ENCODE measurements at places on chromosomes 5 and 9.
A peak's percentile ranks its signal among the peaks of the same experiment; 100 is the strongest.

GRCh38 chr5:107149243-107150005 is 521.3 kb downstream of the EFNA5 start:
- DNase-seq = peak; percentile 58

- no peak for DNase-seq
Observed at GRCh38 chr5:157390133-157390532, 69.9 kb upstream of the NIPAL4 start.

GRCh38 chr9:115972843-115973595 is 180.6 kb upstream of the PAPPA start:
- no peak for DNase-seq

DNA sequence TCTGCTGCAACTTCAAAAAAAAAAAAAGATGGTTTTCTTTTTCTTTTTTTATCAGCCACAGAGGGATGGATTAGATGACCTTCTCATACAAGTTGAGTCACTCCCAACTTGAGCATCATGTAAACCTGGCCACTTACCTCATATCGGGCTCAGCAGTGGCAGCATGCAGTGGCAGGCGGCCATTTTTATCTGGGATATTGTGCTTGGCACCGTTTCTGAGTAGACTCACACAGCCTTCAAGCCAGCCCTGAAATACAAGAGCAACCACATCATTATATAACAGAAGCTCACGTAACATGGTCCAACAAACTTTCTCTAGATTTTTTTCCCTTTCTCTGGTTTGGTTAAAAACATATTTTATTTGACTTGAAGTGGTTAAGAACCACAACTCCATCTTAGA is 62.6 kb downstream of the ANKRD55 start:
- no peak for DNase-seq

- peak; percentile 38 for DNase-seq
Observed at GRCh38 chr9:136728548-136729123, 14.1 kb downstream of the LCN10 start.

GRCh38 chr9:72952381-72952690 is 517 bp downstream of the ALDH1A1 start:
- no peak for DNase-seq

DNA sequence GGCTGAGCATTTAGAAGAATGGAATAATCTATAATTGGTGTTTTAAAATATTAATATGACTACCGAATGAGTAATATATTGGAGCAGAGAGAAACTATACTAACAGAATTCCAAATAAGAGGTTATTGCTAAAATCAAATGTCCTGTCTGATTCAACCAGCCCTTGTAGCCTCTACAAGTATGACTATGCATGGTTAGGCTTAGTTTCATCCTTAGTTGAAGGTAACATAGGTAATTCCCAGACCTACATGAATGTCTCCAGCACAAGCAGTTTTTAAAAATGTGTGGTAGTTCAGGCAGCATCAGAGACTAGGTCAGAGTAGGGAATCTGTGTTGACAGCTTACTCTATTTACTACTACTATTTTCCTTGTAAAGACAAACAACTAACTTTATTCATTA is 51.7 kb upstream of the SLC27A6 start:
- DNase-seq = peak; percentile 32

DNA sequence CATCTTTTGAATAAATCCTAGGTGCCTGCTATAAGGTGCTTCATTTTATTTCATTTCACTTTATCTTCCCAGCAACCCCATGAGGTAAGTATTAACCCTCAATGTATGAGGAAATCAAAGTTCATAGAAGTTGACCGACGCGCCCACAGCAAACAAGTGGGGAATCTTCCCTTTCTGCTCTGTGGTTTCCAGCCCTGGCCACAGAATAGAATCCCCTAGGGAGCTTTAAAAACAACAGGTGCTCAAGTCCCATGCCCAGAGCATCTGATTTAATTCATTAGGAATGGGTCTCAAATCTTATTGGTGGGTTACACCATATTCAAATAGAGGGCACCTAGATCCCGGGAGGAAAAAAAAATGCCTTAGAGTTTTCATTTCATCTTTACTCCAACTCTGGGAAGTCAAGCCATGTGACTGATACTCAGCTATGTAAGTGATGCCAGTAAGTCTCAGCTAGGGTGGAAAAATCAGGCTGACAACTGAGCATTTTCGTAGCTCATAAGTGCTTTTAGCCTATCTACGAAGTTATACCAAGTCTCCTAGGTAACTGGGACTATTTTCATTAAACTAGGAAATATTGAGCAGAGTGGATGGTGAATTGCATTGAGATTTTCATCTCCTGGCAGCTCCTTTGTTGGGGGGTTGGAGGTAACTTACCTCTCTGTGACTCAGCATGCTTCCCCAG is 353.4 kb upstream of the SLC30A5 start:
- peak; percentile 68 for DNase-seq

DNA sequence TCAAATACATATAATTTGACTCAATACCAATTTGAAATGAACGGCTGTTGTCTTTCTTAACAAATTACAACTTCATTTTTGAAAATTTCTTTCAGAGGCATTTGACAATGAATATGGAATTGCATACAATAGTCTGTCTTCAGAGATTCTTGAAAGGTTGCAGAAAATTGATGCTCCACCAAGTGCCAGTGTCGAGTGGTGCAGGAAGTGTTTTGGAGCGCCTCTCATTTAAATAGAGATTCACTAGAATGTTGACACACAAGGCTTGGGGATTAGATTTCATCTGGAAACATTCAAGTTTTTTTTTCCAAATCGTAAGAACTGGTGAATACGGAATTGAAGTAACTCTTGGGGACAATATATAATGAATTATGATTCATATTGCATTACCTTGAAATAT is 8.1 kb downstream of the RPS6 start:
- DNase-seq = no peak

- DNase-seq = no peak
Observed at GRCh38 chr9:32456564-32456963, 69.4 kb downstream of the RIGI start.

DNA sequence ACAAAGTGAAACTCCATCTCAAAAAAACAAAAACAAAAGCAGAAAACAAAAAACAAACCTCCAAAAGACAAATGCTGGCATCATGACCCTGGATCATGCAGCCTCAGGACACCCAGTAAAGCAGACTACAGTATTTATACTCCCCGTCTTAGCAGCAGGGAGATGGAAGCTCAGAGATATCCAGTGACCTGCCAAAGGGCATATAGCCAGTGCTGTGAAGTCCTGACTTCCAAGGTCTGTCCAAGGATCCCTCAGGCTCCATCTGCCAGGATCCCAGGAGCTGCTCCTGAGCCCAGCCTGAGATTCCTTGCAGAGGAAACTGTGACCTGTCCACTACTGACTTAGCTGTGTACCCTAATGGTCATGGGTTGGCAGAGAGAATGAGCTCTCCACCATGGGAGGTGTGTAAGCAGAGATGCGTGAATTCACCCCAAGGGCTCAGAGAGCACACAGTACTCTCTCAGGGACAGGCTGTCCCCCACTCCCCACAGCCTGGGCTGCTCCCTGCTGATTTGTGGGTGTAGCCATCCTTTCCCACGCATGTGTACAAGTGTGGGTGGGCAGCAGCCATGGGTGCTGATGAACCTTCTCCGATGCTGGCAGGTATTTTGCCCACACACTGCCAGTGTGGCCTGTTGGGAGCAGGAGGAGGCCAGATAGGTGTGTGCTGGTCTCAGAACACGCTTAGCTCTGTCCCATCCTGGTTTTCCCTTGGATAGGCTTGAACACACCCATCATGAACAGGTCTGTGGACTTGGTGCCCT is 2.1 kb upstream of the WNK2 start:
- DNase-seq = no peak

- no peak for DNase-seq
Observed at GRCh38 chr5:17714186-17714585, 79.9 kb downstream of the TAF11L14 start.

GRCh38 chr5:150116667-150117400 is 30.5 kb upstream of the CSF1R start:
- DNase-seq = no peak

DNA sequence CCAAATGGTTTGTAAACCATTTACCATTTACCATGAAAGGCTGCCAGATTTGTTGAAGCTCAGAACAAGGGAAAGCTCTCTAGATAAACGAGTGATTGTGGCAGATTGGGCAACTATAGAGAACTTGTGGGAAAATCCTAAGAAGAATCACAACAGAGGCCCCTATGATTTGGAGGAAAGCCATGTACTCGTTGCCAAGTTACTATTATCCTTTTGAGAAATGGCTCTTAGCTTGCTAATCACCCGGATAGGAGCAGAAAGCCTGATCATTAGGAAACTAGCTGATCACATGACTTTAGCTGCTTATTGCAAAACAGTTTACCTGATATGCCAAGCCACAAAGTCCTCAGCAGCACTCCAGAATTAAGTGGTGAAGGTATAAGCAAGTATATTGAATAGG is 23.5 kb upstream of the ATG10 start:
- DNase-seq = no peak

DNA sequence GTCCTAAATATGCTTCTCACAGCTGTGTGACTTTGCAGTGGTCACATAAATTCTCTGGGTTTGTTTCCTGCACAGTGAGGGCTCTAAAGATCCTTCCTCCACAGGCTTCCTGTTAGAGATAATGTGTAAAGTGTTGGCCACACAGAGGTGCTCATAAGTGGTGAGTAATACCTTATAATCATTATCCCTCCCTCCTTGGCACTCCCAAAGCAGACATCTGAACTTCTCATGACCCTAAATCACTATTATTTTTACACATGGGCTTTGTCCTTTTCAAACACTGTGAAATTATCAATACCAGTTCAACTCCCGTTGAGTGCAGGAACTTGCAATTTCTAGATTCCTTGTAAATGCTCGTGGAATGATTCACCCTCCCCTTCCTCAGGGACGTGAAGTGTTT is 100.2 kb downstream of the BRINP1 start:
- no peak for DNase-seq

DNA sequence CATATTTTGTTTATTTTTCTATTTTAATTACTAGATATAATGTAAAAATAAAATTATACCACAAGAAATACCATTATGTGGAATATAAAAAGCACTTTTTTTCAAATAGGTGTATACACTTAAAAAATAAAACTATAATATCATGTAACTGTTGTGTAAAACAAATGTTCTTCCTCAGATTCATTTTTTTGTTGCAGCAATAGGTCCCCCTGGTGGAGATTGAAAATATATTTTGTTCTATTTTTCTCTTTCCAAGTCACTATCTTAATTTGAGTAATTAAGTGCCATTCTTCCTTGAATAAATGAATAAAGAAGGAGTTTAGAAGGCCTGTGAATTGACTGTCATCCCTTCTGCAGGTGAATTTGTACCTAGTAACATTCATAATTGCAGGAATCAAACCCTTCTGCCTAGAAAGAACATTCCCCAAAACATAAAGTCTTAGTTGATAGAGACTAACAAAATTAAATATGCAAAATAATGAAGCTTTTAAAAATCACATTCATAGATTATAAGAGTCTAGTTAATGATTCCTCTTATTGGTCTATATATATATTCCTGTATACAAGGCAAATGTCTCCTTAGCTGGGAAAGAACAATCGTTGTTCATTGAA is 23.4 kb downstream of the CETN3 start:
- DNase-seq = peak; percentile 44

GRCh38 chr5:164098979-164099378 is 593.6 kb downstream of the MAT2B start:
- DNase-seq = no peak

DNA sequence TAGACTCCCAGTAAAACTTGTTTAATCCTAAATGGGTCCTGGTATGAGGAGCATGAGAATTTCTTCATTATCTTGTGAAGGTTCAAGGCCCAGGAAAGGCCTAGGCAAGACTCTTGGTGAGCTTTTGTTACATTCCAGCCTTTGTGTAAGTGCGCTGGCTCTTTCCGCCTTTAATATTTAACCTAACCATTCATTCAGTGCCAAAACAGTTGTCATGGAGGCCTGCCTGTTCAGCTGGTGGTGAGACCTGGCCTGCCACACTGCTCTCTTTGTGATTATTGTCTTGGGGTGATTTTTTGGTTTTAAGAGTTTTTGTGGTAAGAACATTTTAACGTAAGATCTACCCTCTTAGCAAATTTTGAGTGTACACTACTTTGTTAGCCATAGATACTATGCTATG is 127.5 kb upstream of the WWC1 start:
- DNase-seq = no peak

- DNase-seq = no peak
Observed at GRCh38 chr9:7983490-7983889, 183.9 kb upstream of the DMAC1 start.

DNA sequence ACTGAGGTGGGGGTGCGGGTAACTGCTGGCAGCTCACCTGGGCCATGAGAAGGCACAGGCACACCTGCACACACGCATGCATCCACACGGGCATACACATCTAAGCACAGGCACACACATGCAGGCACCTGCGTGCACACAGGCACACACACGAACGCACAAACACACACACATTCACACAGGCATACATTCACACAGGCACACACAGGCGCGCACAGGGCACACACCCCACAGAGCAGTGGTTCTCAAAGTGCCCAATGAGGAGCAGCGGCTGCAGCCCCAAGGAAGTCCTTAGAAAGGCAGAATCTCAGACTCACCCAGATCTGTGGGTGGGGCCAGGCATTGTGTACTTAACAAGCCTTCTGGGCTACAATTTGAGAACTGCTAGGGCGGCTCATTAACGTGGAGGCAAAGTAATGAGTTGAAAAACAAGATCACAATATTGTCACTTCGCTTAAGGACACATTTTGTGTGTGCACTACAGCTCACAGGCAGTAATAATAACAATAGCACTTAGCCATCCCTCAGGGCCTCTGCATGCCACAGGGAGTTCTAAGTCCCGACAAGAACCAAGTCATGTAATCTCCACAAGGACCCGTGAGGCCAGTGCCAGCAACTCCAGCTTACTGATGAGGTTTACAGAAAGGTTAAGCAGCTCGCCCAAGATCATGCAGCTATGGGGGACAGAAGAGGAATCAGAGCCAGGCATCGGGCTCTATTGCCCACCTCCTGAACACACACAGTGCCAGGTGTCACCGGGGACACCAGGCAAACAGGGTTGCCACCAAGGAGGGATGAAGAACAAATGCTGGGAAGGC is 91.6 kb downstream of the ROR2 start:
- no peak for DNase-seq

- DNase-seq = peak; percentile 89
Observed at GRCh38 chr9:105405514-105406131, 42.2 kb upstream of the FSD1L start.

GRCh38 chr9:121439711-121440664 is 59.7 kb downstream of the GGTA1 start:
- no peak for DNase-seq

GRCh38 chr9:20476912-20477521 is 145.3 kb downstream of the MLLT3 start:
- no peak for DNase-seq

DNA sequence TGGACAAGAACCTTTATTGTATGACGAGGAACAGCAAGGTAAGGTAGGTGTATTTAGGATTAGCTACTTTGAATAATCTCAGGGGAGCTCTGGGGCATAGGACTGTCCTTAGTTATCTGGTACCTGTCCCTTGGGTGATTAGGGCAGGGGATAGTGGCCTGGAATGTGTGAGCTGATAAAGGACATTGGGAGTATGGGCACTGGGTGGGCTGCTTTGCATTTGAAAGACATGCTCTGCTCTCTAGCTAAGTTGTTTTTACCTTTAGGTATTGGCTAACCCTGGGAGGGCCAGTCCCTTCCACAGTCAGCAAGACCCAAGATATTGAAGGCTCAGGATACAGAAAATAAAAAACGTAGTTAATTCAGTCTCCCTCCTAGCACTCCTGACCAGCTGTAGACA is 282.8 kb upstream of the C9orf72 start:
- no peak for DNase-seq

Measured in GM12865 (cell line).